ENCODE measurements at places on chromosomes 2 and 18. TPM values are rescaled to one million over a fixed set of nuclear protein-coding genes. Genes with fewer than 3 reads are reported as not detected.

DNA sequence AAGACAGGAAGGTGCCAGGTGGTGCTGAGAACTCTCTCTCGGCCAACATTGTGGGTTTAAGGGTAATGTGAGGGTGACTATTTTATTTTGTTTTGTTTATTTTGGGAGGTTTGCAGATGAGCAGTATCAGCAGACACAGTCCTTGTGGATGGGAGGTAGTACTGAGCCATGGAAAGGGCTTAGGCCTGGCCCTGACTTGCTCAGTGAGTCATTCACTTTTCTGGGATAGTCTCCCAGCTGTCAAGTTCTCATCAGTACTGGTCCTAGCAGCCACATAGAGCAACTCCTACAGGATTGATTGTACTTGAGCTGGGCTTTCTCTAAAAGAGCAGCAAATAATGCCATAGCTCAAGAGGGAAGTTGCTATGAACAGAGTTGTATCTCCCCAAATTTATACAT is 175.2 kb downstream of the LOXHD1 start:
- H3K27ac ChIP-seq: no peak overlapping the region
- peaks cover 6% of the 10 kb centered on the region for H3K4me1 ChIP-seq
- no peak for DNase-seq

Gene FOXI3
- total RNA-seq: 0.69 TPM

Gene GBX2
- 3.5 TPM for total RNA-seq

- H3K27ac ChIP-seq: no peak overlapping the region
- no peaks in the 10 kb centered on the region for H3K27me3 ChIP-seq
- H3K4me1 ChIP-seq: peaks cover 13% of the 10 kb centered on the region
Measured at GRCh38 chr2:13651684-13652131, 935.0 kb downstream of the TRIB2 start.

DNA sequence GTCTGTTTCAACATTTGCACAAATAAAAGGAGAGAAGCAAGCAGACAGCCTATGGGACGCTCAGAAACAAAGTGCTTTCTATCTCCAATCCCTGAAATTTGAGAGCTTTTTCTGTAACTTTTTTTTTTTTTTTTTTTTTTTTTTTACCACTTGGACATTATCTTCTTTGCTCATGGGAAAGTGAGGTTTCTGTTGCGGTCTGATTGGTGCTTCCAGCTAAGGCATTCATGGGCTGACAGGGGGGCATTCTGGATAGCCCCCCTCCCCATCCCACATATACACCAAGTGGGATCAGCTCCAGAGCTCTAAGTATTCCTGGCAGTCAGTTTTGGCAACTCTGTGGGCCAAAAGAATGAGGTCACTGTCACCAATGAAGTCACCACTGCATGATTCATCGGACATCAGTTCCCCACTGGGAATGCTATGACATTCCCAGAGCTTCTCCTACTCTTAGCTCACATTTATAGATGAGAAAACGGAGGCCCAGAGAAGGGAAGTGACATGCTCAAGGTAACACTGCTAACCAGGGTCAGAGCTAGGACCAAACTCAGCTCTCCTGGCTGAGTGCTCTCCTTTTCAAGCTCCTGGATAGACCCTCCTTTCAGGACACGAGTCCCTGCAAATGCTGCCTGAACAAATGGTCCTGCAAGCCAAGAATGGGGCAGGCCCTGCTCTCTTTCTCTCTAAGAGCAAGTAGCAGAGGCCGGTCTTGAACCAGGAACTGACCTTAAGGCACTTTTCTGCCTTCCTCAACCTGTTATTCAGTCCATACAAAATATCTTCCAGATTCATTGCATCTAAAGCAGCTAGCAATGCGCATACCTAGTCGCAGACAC is 61.3 kb downstream of the TMEM247 start:
- no peak for DNase-seq
- no peaks in the 10 kb centered on the region for H3K36me3 ChIP-seq
- peaks cover 7% of the 10 kb centered on the region for H3K27me3 ChIP-seq
- no peak overlapping the region for H3K27ac ChIP-seq
- H3K4me1 ChIP-seq: peaks cover 17% of the 10 kb centered on the region
- peak overlapping the region; percentile 97 for H3K4me3 ChIP-seq

Gene PDE11A
- total RNA-seq: 1.7 TPM
